ENCODE measurements at places on chromosomes 5 and 9.

GRCh38 chr5:175317872-175318271, 126.1 kb downstream of the DRD1 start:
- no peak for DNase-seq

DNA sequence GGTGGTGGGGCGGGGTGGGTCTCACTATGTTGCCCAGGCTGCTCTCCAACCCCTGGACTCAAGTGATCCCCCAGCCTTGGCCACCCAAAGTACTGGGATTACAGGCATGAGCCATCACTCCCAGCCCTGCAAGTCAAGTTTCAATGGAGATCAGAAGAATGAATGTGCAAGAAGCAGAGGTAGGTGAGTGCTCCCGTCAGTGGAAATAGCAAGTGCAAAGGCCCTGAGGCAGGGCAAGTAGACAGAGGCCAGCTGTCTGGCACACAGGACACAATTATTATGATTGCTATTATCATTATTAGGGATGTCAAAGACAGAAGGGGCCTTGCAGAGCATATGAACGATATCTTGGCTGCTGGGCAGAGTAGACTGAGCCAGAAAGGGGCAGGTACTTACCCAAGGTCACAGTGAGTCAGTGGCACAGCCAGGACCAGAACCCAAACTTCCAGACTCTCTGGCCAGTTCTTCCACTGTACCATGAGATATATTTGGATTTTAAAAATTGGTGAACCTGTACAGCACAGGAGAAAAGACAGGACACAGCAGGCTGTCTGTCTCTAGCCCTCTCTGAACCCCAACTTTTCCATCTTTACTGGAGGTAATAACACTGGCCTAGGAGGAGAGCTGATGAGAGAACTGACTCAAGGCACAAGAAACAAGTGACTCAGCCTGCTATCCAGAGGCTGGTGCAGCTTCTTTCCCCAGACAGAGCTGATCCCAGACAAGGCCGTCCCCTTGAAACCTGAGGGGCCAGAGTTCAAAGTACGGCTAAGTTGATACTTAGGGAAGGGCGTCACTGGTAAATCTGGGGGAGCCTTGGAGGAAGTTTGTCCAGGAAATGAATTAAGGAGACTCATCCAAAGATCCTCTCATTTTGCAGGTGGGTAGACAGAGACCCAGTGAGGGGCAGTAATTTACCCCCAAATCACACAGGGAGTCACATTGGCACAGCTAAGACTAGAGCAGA, 1.4 kb downstream of the HDHD3 start:
- DNase-seq = no peak

DNA sequence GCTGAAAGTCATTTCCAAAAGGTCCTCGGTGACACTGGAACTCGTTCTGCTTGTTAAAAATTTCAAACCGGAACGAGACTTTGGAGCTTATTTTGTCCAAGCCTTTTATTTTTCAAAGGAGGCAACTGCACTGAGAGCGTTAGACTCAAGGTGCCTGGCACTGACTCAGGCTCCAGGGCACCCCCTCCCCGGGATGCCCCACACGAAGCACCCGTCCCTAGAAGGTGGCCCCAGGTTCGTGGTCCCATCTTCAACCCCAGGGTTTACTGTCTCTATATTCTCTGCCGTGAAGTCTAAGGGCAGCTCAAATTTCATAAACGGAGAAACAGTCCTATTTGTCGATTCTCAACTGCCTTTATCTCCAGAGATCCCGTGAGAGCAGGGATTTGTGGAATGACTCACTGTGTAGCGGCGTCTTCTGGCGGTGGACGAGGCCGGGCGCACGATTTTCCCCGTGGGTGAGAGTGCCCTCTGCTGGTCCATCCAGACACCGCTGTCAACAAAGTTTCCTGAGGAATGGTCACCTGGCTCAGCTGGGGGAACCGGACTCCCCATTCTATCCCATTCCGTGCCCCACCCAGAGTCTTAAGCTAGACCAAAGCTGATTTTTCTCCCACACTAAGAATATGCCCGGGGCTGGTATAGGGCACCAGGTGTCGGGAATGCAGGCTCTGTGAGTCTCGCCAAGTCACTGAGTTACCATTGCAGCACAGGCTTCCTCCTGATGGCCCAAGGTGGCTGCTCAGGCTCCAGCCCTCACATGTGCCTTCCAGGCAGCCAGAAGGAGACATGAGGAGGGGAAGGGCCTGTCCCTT, 27.1 kb upstream of the SLC6A19 start:
- DNase-seq = no peak

DNA sequence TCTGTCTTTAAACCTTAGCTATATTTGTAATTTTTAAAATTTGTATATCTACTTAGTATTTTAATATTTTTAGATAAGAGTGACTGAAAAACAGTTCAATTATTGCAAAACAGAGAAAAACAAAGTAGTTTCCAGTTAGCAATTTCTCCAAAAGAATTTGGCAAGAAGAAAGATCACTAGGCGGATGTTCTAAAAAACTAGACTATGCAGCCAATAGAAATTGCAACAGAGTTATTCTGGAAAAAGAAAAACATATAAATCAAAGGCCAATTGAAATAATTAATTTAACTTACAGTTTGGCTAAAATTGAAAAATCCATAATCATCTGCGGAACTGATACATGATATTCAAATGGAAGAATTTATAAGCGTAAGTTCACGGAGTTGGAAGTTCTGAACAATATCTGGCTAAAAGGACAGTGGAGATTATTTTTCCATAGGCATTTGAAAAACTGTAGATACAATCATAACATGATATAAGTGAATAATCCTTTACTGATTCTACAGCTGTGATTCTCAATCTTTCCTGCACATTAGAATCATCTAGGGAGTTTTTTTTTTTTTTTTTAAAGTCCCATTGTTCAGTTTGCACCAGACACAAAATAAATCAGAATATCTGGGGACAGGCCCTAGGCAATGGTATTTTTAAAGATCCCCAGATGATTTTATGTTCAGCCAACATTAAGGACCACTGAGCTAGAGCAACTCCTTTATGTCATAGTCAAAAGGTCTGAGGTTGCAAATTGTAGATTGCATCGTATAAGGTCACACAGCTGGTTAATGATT, 605.1 kb upstream of the DAB2 start:
- no peak for DNase-seq

- DNase-seq = no peak
These were observed 11.9 kb downstream of the ROPN1L start for GRCh38 chr5:10453545-10453944.

- DNase-seq = no peak
These were observed 16.2 kb downstream of the LMNB1 start for GRCh38 chr5:126793097-126793496.

GRCh38 chr9:127634021-127634420, 21.9 kb downstream of the STXBP1 start:
- no peak for DNase-seq

DNA sequence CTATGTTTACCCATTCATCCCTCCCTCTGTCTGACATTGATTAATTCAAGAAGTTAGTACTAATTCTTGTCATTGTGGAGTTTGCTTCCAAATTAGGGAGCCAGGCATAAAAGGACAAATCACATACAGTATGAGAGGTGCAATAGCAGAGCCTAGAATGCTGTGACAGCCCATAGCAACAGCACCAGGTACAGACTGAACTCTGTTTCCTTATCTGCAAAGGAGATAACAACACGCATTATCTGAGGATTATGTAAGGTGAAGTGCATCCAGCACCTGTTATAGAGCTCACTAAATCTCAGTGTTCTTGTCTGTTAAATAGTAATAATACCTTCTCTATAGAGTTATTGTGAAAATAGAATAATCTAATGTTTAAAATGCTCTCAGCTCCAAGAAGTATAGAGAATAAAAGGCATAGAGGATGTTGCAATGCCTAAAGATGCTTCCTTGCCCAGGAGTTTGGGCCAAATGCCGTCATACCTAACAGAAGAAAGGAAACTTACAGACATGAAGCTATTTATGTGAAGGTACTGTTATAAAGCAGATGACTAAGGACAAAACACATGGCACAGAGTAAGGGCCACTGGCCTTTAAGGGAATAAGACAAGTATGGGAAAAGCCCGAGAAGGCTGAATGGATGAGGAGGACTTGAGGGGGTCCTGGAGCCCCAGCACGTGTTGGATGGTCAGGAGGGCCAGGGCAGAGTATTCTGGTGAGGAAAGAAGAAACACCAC, 214.5 kb downstream of the ATP10B start:
- DNase-seq = no peak

DNA sequence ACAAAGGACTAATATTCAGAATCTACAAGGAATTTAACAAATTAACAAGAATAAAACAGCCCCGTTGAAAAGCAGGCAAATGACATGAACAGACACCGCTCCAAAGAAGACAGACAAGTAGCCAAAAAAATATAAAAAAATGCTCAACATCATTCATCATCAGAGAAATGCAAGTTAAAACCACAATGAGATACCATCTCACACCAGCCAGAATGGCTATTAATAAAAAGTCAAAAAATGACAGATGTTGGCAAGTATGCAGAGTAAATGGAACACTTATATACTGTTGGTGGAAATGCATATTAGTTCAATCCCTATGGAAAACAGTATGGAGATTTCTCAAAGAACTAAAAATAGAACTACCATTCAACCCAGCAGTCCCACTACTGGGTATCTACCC, 302.7 kb upstream of the RGMB start:
- DNase-seq = no peak

- DNase-seq = no peak
These were observed 634.5 kb downstream of the BRINP1 start for GRCh38 chr9:118734696-118735095.

- no peak for DNase-seq
These were observed 916 bp downstream of the TOR1A start for GRCh38 chr9:129822898-129823541.

GRCh38 chr5:131209506-131210150, 38.9 kb downstream of the LYRM7 start:
- DNase-seq = no peak

DNA sequence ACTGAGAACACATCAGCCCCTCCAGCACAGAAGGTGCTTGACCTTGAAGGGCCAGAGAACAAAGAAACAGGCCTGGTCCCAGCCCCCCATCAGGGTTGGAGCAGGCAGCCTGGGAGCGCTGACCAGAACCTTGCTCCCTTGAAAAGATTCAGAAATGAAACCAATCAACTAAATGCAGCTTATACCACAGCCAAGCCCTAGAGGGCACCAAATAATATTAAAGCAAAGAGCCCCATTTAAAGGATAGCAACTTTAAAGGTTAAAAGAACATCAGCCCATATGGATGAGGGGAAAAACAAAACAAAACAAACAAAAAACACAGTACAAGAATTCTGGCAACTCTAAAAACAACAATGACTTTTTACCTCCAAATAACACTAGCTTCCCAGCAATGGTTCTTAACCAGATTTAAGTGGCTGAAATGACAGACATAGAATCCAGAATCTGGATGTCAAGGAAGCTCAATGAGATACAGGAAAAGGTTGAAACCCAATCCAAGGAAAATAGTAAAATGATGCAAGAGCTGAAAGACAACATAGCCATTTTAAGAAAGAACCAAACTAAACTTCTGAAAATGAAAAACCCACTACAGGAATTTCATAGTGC, 471.9 kb downstream of the MTRR start:
- no peak for DNase-seq

DNA sequence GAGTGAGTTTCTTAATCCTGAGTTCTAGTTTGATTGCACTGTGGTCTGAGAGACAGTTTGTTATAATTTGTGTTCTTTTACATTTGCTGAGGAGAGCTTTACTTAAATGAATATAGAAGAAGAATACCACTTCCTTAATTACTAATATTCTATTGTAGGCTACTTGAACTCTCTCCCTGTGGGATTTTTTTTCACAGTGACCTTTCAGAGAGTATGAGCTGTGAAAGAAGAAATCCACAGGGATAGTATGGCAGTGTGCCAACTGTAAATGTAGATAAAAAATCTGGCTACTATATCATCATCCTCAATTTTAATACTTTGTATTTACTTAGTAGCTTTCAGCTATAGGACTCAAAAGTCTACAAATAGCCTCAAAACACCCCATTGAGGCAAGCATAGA, 67.3 kb downstream of the COMMD10 start:
- no peak for DNase-seq

GRCh38 chr5:98587166-98587565, 186.3 kb upstream of the RGMB start:
- no peak for DNase-seq

DNA sequence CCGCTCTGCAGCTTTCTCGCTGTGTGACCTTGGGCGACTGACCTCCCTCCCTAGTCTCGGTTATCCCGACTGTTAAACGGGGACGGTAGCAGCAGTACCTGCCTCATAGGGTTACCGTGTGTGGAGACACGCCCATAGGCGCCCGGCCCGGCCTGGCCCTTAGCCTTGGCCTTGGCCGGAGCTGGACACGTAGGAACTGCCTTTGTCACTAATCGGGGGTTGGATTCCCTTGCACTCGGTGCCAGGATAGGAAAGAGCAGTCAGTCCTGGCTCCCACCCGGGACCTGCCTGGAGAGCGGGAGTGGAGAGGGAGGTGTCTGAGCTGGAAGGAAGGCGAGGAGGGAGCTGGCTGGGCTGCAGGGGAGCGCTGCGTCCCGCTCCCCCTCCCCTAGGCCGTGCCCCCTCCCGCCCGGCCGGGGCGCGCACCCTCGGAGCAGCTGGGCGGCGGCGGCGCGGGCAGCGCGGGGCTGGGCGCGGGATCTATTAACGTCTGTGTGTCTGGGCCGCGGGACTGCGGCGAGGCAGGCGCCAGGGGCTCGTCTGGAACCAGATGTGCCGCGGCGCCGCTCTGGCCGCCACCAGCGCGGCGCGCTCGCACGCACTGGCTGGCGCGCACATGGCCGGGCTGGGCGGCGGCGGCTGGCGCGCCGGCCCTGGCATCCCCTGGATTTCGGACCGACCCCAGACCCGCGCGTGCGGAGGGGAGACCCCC, 31.7 kb downstream of the PRRX2 start:
- DNase-seq = peak; percentile 31

- no peak for DNase-seq
These were observed 306.7 kb downstream of the NFIB start for GRCh38 chr9:14007190-14007769.

DNA sequence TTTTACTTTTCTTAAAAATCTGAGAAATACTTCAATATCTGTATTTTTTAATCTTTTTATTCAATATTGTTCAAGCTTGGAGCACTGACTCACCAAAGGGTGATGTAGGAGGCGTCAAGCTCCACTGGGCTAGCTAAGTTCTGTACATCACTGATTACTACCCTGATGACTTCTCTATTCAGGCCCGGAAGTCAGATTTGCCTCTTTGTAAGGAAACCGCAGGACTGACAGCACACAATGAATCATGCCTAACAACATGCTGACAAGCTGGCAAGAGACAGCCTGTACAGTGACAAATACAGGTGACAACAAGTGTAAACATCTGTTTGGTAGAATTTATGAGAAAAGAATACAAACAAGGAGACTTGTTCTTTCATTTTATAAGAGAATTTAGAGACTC, 627.9 kb upstream of the RORB start:
- peak; percentile 22 for DNase-seq

GRCh38 chr9:112049811-112050516, 125.1 kb downstream of the SUSD1 start:
- DNase-seq = peak; percentile 25

- DNase-seq = no peak
These were observed 13.1 kb downstream of the GFI1B start for GRCh38 chr9:132991351-132992300.

- DNase-seq = no peak
These were observed 196.3 kb upstream of the DAPK1 start for GRCh38 chr9:87301371-87301770.

All from NCI-H1105 (cell line).